ENCODE measurements at places on chromosomes 2 and 18.

DNA sequence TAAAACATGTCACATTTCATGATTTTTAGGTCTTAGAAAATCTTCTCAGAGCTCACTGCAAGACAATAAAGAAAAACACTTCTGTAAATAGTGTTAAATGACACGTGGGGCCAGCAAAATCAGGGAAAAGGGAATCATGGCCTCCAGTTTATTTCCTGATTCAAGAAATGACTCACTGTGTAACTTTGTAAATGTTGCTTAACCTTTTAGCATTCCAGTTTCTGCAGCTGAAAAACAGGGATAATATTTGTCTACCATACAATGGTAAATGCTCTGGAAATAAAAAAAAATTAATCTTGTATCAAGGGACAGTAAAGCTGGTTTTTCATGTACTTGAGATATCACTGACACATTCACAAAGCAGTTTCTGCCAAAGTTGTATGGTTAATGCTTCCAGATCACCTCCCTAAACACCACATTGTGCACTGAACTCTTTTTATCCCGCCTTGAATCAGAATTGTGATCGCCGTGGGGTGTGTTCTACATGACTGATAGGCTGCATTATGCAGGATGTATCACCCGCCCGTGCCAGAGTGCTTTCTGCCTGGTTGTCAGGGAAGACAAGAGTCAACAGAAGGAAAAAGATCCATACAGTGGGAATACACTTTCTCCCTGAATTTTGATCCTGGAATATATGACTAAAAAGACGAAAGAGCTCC, 238.8 kb downstream of the IKZF2 start:
- no peak for DNase-seq

- DNase-seq: no peak
These were observed 98.7 kb downstream of the COPS8 start for GRCh38 chr2:237184192-237184918.

DNA sequence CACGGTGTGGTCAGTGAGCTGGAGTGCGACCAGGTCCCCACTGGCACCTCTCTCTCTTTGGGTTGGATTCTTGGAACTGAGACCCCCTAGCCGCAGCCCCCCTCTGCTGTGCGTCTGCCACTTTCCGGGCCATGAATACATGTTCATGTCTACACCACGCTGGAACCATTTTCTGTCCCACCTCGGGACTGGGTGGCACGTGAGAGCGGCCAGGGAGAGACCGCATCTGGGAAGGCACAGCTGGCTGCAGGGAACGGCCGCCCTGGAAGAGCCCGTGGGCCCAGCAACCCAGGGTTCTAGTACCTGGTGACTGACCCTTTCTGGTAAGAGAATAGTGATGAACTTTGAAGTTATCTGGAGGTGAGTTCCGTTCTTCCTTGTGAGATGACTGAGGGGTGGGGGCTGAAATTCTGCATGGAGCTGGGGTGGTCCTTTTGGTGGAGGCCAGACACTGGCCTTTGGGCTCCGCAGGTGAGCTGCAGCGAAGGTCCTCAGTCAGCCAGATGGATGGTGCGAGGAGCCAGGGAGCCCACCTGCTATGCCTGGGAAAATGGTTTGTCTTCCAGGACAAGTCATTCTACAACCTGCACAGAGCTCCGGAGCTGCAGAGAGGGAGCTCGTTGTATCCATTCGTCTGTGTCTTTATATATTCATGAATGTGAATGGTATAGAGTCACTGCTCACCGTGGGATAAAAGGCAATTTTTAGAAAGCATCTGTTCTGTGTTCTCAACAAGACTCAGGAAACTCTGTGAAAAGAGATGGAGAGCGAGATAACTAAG, 223.5 kb downstream of the NDUFA10 start:
- no peak for DNase-seq

GRCh38 chr18:37769826-37770225, 204.2 kb upstream of the CELF4 start:
- no peak for DNase-seq

- no peak for DNase-seq
These were observed 11.2 kb downstream of the CWC22 start for GRCh38 chr2:179995741-179996515.

GRCh38 chr2:69583321-69583833, 60.2 kb downstream of the AAK1 start:
- DNase-seq: no peak

DNA sequence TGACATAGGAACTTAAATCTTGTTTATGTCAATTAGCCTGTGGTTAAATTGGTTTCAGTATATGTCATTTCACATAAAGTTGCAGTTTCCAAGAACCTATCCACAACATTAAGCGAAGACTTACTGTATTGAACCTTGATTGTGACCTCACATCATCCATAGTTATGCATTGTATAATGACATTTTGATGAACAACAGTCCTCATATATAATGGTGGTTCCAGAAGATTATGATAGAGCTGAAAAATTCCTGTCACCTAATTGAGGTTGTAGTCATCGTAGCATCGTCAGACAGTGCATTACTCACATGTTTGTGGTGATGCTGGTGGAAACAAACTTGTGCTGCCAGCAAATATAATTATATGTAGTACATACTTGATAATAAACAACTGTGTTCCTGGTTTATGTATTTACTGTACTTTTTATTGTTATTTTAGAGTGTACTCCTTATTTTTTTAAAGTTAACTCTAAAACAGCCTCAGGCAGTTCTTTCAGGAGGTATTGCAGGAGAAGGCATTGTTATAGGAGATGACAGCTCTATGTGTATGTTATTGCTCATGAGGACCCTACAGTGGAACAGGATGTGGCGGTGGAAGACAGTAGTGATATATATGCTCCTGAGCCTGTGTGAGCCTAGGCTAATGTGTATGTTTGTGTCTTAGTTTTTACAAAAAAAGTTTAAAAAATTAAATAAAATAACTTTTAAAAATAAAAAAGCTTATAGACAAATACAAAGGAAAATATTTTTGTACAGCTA, 56.6 kb downstream of the UBE2E3 start:
- DNase-seq: no peak

DNA sequence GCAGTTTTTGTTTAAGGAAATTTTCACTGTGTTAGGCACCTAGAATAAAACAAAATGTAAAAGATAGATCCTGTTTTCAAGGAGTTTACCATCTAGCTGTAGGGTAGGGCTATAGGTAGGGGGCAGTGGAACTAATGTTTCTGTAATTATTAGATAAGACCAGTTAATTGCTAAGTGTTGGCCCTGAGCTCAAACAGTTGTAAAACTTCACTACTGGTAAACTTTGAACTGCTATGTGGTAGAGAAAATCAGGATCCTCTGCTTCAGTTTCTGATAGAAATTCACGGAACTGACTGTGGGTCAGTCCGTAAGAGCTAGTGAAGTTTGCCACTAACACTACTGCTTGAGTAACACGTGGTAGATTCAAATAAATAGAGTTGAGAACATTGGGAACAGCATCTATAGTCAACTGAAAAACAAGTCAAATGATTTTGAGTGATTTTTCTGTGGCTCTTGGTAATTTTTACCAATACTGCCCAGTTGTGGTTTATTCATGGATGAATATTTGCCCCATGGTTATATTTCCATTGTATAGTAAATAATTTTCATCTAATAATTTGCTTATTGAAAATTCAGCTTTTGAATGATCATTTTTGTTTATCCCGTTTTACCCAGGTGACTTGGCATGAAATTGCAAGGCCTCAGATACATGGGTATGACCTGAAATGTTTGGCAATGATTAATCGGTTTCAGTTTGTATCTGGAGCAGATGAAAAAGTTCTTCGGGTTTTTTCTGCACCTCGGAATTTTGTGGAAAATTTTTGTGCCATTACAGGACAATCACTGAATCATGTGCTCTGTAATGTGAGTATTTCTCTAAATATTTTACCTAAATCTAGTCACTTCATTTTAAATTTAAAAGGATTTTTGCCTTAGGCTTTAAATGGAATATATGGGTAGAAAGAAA, 26.4 kb downstream of the ELP2 start:
- DNase-seq: no peak

All from HuH-7.5 (cell line).